ENCODE measurements at places on chromosomes 1 and 21.

- no peak for DNase-seq
These were observed 333.0 kb downstream of the PAPPA2 start for GRCh38 chr1:176795929-176796328.

- no peak for DNase-seq
These were observed 99.7 kb downstream of the PRDM16 start for GRCh38 chr1:3168678-3169077.

DNA sequence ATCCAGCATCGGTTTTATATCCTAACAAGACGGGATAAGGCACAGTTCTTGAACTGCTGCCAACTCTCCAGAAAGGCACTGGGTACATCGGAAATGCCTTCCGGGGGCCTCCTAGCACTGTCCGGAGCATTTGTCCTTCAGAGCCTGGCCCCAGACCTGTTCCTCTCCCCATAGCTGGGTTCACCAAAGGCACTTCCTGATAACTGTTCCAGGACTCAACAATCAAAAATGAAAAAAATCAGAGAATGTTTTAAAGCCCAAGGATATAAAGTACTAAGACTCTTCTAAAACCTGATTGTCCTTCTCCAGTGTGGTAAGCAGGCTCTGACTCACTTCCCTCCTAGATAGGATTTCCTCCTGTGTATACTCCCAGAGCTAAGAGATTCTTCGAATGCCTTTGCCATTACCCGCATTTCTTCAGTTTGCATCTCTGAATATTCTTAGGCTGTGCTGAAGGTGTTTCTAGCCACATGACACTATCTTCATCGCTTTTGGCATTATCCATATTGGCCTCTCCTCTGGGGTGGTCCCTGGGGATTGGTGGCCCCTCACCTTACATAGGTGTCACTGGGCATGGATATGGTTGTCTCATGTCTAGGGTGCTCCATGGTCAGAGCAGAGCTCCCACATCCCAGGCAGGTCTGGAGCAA lies 112.9 kb downstream of the ZBTB18 start:
- DNase-seq: no peak

DNA sequence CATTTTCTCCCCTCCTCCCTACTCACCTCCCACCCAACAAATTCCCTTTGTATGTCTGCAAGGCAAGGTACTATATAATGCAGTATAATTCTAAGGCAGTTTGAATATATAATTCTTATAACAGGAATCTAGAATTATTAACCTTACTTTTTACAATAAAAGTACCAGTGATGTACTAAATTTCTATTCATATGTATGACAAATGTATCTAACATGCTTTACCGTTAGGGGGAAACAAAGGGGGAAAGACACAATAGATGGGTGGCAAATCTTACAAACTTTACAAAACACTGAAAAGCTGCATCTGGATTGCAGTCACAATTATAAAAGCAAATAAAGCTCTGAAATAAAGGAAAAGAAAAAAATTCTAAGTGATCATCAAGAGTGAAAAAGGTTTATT lies 2.3 kb downstream of the PIK3R3 start:
- DNase-seq: no peak

All from KBM-7 (cell line).